ENCODE measurements at places on chromosomes 11 and 22.

GRCh38 chr11:133070021-133070713, 462.1 kb downstream of the OPCML start:
- DNase-seq, result no peak

DNA sequence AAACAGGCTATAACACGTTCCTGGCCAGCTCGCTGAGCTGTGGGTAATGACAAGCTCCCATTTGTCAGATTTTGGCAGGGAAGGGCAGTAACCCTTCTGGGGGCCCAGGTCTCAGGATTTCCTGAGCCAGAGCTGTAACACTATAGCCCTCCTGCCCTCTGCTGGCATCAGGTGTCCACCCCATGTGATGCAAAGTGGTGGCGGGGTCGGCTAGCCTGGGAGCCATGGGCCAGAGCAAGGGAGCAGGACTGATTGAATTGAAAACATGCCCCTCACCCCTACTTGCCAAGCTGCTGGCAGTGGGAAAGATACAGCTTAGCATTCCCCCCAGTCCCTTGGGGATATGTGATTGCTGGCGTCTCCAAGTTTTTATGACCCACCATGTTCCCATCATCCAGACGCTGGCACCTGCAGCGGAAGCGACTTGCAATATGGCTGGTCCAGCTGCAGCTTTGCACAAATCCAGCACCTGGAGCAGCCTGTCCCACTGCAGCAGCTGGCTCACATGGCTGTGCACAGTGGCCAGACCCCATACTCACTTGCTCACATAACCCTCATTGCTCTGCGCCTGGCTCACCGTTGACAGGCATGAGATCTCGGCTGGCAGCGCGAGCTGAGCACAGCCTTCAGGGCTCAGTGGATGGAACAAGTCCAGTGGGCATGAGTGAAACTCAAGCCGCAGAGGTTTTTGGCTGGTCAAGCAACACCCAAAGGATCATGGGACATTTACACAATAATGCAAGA, 1147.8 kb downstream of the JRKL start:
- DNase-seq, result no peak

DNA sequence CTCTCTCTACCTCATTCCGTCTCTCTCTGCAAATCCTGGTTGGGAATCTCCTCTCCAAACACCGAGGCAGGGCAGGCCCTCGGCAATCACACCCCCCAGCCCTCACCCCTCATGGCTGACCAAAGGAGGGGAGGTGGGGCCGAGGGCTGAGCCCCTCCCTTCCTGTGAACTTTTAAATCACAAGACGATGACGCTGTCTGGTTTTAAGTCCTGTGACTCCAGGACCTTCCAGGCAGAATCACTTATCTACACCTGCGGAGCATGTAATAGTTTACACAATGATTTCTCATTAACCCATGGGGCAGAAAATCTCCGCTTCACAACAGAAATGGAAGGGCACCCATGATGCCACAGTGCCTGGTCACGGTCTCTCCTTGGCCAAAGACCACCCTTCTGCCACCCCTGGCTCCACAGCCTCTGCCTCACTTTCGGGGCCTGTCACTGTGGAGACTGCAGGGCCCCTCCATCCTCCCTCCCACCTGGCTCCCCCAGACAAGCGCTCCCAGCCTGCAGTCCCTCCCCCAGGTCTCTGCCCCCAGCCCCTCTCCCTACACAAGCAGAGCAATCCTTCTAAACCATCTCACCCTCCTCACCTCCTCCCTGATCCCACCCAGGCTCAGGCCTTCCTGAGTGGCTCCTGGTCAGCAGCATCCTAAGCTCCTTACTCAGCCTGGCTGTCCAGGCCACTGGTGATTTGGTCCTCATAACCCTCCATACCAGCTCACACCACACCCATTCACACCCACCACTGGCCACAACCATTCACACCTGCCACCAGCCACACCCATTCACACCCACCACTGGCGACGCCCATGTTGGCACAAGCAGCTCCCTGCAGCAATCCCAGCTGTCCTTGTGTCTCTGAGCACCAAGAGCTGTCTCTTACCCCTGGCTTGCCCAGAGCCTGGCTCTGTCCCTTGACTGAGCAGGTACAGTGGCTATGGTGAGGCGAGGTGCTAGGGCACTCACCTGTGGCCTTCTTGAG, 30.7 kb upstream of the ARFGAP3 start:
- DNase-seq, result no peak

- DNase-seq, result peak; percentile 64
These were observed 50.5 kb upstream of the LRRC55 start for GRCh38 chr11:57131080-57131790.

- DNase-seq, result no peak
These were observed 132.6 kb downstream of the MICAL2 start for GRCh38 chr11:12242966-12243365.

- peak; percentile 98 for DNase-seq
These were observed at the start of gene TOMM22 for GRCh38 chr22:38681582-38682335. TOMM22 (plus strand) TSS chr22:38681957; CDS start chr22:38681979, 22 bp downstream.

DNA sequence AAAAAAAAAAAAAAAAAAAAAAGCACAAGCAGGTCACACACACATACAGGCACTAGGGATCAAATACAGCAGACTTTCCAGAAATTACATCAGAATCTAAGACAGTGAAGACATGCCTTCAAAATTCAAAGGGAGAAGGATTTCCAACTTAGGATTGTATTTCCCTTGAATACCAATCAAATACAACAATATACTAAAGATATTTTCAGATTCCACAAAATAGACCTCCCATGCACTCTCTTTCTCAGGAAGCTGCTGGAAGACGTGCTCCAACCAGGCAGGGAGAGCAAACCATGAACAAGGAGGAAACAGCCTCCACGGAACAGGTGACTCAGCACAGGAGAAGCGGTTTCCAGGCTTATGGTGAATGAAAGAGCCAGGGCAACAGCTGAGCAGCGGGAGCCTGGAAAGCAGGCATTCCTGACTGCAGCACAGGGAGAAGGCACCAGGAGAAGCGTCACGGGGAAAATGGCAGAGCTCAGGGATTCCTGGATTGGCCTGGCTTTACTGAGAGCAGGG, 32.0 kb downstream of the TMEM184B start:
- peak; percentile 85 for DNase-seq

DNA sequence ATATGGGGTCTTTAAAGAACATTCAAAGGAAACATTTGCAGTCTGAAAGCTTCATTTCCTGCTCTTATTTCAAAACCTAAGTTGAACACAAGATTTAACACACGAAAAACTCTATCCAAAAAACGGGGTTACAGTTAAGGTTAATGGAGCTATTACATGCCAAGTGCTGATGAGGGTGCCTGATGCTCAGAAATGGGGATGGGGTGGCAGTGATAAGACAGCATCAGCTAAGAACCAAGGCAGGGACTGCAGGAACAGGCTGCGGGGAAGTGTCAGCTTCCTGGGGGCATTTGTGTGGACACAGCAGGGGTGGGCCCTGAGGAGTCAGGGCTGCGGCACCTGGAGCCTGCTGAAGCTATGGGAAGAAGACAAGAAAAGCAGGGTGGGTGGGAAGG, 12.2 kb downstream of the DGCR2 start:
- DNase-seq, result no peak

- no peak for DNase-seq
These were observed 28.2 kb downstream of the HSD17B12 start for GRCh38 chr11:43708776-43709175.

- no peak for DNase-seq
These were observed 11.1 kb upstream of the ANO1 start for GRCh38 chr11:70067036-70067435.

DNA sequence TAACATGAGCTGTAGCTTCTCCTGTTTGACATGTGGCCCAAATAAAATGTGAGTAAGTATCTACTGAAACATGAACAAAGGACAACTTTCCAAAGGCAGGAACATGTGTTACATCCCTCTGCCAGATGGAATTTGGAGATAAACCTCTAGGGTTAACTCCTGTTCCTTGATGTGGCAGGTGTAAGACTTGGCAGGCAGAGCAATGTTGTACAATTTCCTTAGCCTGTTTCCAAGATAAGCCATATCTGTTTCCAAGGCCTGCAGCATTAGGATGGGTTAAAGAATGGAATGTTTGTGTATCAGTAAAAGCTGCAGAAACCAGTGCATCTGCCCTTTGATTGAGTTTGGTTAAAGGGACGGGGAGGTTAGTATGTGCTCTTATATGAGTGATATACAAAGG, 8.8 kb upstream of the DNAJB13 start:
- DNase-seq, result no peak

DNA sequence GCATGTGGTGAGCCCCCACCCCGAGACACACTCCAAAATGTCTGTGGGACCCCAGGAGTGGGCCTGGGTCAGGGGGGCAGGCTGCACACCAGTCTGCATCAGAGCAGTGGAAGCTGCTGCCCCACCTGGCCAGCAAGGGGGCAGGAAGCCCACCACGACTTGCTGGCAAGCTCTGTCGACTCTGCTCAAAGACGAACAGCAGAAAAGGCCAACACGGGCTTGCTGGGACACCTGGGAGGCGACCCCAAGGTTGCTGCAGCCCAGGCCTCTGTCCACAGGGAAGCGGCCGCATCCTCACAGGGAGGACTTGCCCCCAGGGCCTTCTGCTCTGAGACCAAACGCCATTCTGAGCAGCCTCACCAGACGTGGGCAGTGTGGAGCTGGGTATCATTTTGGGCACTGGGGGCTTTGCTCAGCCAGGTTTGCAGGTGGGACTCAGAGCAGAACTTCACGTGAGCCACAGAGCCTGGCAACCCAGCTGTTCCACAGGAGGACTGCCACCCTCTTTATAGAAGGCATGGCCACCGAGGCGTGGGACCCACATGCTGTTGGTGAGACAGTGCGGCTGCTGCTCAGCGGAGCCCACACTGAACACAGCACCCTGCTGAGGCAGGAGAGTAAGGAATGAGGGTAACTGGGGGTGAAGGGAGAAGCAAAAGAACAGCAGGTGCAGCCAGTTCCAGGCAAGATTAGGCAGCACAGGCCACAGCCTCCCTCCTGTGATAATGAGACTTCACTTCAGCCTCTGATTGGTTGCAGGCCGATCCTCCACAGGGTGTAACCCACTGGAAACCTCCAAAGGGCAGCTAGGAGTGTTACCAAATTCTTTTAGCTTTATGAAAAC, 11.0 kb downstream of the IL17REL start:
- DNase-seq, result peak; percentile 40

DNA sequence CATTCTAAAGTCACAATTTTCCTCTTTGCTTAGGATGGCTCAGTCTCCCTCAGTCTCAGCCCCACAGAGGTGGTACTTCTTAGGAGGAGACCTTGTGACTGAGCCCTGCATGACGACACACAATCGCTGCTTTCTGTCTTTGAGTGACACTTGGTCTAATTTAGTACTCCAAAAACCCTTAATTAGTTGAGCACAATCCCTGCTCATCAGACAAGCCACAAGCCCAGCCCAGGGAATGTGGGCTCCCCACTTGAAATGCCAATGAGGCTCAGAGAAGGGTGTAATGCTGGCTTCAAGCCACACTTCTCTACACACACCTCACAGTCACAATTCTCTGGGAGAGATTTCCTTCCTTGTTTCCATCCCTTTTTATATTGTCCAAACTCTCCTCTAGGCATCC, 101.8 kb downstream of the FEZ1 start:
- DNase-seq, result no peak

DNA sequence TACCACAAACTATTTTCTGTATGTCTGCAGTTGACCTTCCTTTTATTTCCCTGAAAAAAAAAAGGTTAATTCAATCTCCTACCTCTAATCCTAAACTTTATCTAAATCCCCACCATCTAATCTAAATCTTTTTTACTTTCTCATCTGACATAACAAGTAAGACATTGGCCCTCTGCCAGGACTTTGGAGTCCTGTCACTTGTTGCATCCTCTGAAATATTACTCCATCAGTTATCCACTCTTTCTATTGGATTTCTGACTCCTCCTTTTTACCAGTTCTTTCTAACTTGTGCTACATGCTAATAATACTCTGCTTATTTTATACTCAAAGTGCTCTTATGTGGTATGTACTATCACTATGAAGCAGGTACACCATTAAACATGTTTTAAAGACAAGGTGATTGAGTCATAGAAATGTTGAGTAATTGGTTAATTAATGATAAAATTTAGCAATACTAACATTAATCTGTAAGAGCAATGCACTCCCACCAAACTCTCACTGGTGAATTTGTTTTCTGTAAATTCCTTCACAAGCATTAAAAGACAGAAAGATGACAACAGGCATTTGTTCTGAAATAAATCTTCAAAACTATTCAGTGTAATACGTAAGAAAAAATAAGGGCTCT, 914.2 kb upstream of the RAG2 start:
- DNase-seq, result no peak

DNA sequence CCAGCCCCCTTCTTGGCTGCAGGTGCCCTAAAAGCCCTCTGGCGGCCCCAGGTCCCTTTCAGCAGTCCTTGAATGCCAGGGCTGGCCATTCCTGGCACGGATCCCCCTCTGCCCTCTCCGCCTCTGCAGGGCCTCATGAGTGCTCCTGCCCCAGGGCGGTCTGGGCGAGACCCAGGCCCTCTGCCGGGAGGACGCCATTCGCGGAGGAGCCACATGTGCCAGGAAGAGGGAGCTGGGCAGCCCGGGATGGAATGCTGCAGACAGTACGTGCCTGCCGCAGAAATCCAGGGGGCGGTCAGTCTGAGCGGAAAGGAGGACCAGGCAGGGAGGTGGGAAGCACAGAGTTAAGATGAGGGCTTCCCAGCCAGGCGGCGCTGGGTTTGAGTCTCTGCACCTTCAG, 2.8 kb downstream of the CABP7 start:
- DNase-seq, result no peak

Measured in iPS-NIHi11 (cell line).